ENCODE measurements at places on chromosomes 11 and 22.

DNA sequence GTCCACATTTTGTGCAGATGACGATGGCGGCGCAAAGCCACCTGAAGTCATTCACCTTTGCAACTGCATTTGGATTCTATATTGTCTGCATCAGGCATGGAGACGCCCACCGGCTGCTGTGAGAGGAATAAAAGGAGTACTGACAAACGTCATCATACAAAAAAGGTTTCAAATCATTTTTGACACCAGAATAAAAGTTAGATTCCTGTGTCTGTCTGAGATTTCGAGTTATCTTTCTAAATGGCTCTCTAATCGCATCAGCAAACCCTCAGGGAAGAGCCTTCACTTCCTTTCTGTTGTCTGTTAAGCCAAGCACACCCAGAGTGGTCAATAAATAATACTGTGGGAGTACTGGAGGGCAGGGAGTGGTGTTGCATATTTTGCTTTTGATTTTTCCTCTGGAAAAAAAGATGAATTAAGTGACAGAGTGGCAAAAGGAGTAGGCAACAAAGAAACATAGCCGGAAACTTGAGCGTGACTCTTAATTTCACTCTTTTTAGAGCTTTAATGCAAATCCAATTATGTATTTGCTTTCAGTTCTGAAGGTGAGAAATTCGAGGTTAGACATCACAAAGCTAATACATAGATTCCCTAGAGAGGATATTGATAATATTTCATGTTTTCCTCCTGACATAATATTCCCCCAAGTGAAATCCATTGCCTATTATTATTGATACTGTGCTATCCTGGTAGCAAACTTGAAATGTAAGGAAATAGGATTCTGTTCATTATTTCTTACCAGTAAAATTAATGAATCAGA lies 150.8 kb upstream of the MTMR2 start:
- no peak for DNase-seq

GRCh38 chr22:50074551-50075530 lies 10.4 kb downstream of the MLC1 start:
- DNase-seq: no peak

DNA sequence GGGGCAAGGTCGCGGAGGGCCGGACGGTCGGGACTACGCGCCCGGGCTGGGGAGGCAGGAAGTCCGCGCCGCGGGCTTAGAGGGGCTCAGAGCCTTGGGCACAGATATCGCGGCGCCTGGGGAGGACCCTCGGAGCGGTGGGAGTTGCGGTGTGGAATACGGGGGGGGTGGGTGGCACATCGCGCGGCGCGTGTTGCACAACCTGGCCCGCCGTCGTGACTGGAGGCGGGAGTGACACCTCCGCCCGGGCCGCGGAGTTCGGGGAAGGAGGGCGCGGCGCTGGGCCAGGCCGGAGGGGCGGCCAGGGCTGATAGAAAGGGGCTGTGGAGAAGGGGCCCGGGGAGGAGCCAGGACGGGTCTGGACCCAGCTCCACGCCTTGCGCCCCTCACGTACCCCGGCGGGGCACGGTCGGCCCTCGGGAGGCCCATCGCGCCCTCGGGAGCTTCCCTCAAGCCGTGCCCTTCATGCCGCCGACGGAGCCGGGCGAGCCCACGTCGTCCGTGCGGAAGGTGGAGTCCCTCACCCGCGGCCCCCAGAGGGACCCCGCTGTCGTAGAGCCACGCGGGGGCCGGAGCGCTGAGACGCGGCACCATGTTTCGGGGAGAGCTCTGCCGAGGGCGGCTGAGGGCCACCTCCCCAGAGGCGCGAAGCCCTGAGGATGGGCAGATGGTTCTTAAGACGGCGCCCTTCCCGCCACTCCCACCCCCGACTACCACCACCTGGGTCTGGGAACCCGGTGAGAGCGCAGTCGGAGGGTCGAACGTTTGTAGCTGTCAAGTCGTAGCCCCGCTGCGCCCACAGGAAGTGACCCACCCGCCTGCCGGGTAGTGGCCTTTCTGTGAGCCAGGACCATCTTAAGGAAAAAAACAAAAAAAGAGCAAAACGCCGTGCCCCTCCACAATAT lies 729 bp downstream of the IL17RA start:
- peak; percentile 4 for DNase-seq

- no peak for DNase-seq
Measured at GRCh38 chr11:127587511-127587910, 586.9 kb upstream of the KIRREL3 start.

GRCh38 chr11:66286699-66287098 lies 2.2 kb downstream of the YIF1A start:
- no peak for DNase-seq
